T-cell (primary cell): ENCODE measurements at places on chromosomes 7 and 10. TPM values are rescaled to one million over a fixed set of nuclear protein-coding genes. Genes with fewer than 3 reads are reported as not detected.

DNA sequence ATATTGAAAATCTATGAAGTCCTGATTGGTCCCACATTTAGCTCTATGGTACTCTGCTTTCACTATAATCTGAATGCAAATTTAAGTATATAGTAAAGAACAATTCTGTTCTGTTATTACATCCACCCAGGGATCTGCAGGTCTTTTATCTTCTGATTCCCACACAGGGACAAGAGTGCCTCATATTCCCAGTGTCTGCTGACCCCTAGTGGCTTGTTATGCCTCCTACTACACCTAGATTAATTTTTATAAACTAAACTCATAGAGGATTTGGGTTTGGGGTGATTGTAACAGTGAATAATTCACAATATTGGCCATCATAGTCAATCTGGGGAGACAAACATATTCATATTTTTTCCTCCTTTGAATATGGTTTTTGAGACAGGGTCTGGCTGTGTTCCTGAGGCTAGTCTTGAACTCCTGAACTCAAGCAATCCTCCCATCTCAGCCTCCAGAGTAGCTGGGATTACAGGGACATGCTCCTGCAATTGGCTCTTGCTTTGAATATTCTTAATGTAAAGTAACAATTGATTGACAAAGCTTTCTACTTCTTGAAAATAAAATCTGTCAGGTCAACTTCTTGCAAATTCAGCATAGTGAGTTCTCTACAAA lies 282.1 kb downstream of the KCND2 start:
- no peaks in the 10 kb centered on the region for H3K27me3 ChIP-seq
- no peak overlapping the region for H3K27ac ChIP-seq
- H3K36me3 ChIP-seq, result no peaks in the 10 kb centered on the region
- H3K4me1 ChIP-seq, result no peaks in the 10 kb centered on the region
- no peak overlapping the region for H3K4me3 ChIP-seq

GRCh38 chr7:76282344-76283253 lies 19.9 kb upstream of the HSPB1 start:
- peaks cover 69% of the 10 kb centered on the region for H3K27me3 ChIP-seq
- no peaks in the 10 kb centered on the region for H3K36me3 ChIP-seq
- H3K4me1 ChIP-seq, result peaks cover 7% of the 10 kb centered on the region
- DNase-seq, result no peak

GRCh38 chr10:71068861-71069271 lies 143.5 kb upstream of the UNC5B start:
- H3K4me1 ChIP-seq, result no peaks in the 10 kb centered on the region
- DNase-seq, result no peak
- no peaks in the 10 kb centered on the region for H3K36me3 ChIP-seq
- no peak overlapping the region for H3K4me3 ChIP-seq
- H3K27me3 ChIP-seq, result peaks cover 9% of the 10 kb centered on the region

DNA sequence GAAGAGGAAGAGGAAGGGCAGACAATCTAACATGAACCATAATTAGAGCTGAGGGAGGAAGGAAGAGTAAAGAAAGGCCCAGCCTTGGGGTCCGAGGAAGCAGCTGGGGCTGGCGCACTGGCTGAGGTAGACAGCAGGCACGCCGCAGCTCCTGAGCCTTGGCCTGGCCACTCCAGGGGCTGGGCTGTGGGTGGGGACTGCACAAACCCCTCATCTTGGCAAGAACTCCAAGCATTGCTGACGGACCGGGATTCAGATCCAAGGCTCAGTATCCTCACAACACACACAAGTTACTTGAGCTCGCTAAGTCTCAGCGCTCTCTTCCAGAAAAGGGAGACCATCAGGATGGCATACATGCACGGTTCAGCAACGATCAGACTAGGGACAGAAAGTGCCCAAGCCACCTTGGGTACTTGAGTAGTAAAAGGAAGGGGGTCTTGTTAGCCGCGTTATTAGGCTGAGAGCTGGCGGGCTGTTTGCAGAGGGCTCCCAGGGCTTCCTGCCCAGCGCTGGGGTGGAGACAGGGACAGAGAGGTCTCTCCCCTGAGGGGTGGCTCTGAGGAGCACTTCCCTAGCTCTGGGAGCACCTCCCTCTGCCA lies 4.5 kb downstream of the TNS3 start:
- DNase-seq, result no peak
- no peaks in the 10 kb centered on the region for H3K4me1 ChIP-seq
- no peak overlapping the region for H3K4me3 ChIP-seq
- peaks cover 23% of the 10 kb centered on the region for H3K27me3 ChIP-seq
- no peak overlapping the region for H3K27ac ChIP-seq

GRCh38 chr10:97515271-97515978 lies 16.7 kb downstream of the UBTD1 start:
- no peak overlapping the region for H3K4me3 ChIP-seq
- H3K36me3 ChIP-seq, result no peaks in the 10 kb centered on the region
- no peak for DNase-seq
- no peak overlapping the region for H3K27ac ChIP-seq
- no peaks in the 10 kb centered on the region for H3K4me1 ChIP-seq

GRCh38 chr7:19024261-19024660 lies 93.2 kb downstream of the TWIST1 start:
- no peaks in the 10 kb centered on the region for H3K4me1 ChIP-seq
- no peaks in the 10 kb centered on the region for H3K36me3 ChIP-seq
- H3K27ac ChIP-seq, result no peak overlapping the region
- no peak for DNase-seq
- H3K27me3 ChIP-seq, result no peaks in the 10 kb centered on the region

- no peaks in the 10 kb centered on the region for H3K4me1 ChIP-seq
- H3K4me3 ChIP-seq, result no peak overlapping the region
- no peaks in the 10 kb centered on the region for H3K36me3 ChIP-seq
- no peak overlapping the region for H3K27ac ChIP-seq
- H3K27me3 ChIP-seq, result peaks cover 23% of the 10 kb centered on the region
Measured at GRCh38 chr10:43960981-43961380, 312.3 kb upstream of the ZNF32 start.

- no peaks in the 10 kb centered on the region for H3K27me3 ChIP-seq
- no peak overlapping the region for H3K27ac ChIP-seq
- H3K4me1 ChIP-seq, result no peaks in the 10 kb centered on the region
- no peaks in the 10 kb centered on the region for H3K36me3 ChIP-seq
- H3K4me3 ChIP-seq, result no peak overlapping the region
Measured at GRCh38 chr10:19488592-19489280, 327.5 kb upstream of the PLXDC2 start.

DNA sequence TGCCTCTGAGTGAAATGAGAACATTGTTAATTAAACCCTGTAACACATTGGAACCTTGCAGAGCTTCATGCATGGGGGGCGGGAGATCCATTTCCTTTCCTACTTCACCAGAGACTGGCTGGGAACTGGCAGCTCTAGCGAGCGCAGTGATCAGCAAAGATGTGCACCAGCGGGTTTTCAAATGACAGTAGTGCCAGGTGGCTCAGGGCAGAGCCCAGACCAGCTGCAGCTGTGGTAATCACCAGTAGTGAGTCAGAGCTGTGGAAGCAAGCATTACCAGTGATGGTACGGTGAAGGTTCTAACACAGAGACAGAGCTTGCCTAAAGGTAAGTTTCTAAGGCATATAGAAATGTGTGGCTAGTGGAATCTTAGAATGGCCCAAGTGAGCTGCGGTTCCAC lies 1009.7 kb upstream of the CELF2 start:
- H3K27ac ChIP-seq, result no peak overlapping the region
- H3K27me3 ChIP-seq, result no peaks in the 10 kb centered on the region
- DNase-seq, result no peak
- H3K4me1 ChIP-seq, result no peaks in the 10 kb centered on the region

GRCh38 chr10:104613406-104613805 lies 27.7 kb upstream of the SORCS3 start:
- no peaks in the 10 kb centered on the region for H3K36me3 ChIP-seq
- no peaks in the 10 kb centered on the region for H3K27me3 ChIP-seq
- H3K27ac ChIP-seq, result no peak overlapping the region

- H3K27ac ChIP-seq, result no peak overlapping the region
- no peak overlapping the region for H3K4me3 ChIP-seq
- H3K27me3 ChIP-seq, result peaks cover 2% of the 10 kb centered on the region
- DNase-seq, result no peak
Measured at GRCh38 chr10:121514141-121514865, 83.9 kb downstream of the FGFR2 start.

DNA sequence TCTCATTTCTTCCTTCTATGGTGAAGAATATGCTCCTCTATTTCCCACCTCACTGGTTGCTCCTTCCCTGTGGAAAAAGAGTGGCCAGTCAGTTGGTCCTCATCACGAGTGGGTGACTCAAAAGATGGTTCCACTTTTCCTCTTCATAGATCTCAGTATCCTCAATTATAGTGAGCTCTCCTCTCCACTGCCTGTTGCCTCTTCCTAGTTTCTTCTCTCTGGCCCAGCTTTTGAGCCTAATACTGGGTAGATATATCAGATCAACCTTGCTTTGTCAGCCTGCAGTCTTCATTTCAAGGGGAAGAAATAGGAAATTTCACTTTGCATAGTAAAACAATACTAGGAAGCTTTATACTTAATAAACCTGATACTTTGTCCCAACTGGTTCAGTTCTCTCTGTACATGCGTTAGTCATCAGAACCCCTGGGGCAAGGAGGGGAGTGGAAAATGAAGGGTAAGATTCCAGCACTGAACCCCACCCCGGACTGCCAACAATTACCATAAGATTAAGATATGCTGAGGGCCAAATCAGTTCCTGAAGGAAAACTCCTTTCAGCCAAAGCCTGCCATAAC lies 15.5 kb upstream of the WNT16 start:
- no peaks in the 10 kb centered on the region for H3K36me3 ChIP-seq
- H3K4me3 ChIP-seq, result no peak overlapping the region
- no peak for DNase-seq
- H3K27me3 ChIP-seq, result no peaks in the 10 kb centered on the region

GRCh38 chr10:79322616-79323543 lies 24.4 kb upstream of the PPIF start:
- H3K36me3 ChIP-seq, result no peaks in the 10 kb centered on the region
- H3K27ac ChIP-seq, result peak overlapping the region; percentile 65
- peak overlapping the region; percentile 60 for H3K4me3 ChIP-seq
- H3K4me1 ChIP-seq, result peaks cover 28% of the 10 kb centered on the region

GRCh38 chr10:28902215-28902614 lies 224.9 kb downstream of the BAMBI start:
- H3K4me3 ChIP-seq, result no peak overlapping the region
- no peak for DNase-seq
- no peaks in the 10 kb centered on the region for H3K36me3 ChIP-seq
- H3K27ac ChIP-seq, result no peak overlapping the region
- no peaks in the 10 kb centered on the region for H3K27me3 ChIP-seq
- H3K4me1 ChIP-seq, result no peaks in the 10 kb centered on the region

DNA sequence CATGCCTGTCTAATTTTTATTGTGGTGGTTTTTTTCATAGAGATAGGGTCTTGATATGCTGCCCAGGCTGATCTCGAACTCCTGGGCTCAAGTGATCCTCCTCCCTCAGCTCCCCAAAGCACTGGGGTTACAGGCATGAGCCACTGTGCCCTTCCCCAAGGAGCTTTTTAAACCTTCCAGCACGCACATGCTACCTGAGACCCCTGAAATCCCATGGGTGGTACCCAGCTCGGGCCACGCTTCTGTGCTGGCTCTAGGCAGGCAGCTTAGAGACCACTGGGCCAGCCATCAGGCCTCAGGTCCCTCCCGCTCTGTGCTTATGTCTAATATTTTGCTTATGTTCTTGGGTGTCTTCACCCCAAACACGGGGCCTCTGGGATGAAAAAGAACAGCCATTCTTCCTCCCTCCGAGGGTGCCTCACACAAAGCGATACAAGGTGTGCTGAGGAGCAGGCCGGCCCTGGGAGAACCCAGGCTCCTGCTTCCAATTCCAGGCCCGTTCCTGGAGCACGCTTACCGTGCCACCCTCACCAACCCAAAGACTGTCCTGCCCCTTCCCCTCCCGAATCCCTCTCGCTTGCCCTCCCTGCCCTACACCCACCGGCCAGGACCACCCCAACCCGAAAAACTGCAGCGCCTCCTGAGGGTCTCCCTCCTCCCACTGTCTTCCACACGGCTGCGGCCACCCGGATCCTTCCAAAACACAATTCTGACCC lies 10.9 kb downstream of the SPOCK2 start:
- peaks cover 45% of the 10 kb centered on the region for H3K4me1 ChIP-seq
- no peaks in the 10 kb centered on the region for H3K27me3 ChIP-seq
- H3K36me3 ChIP-seq, result peaks cover 64% of the 10 kb centered on the region
- H3K27ac ChIP-seq, result peak overlapping the region; percentile 65

DNA sequence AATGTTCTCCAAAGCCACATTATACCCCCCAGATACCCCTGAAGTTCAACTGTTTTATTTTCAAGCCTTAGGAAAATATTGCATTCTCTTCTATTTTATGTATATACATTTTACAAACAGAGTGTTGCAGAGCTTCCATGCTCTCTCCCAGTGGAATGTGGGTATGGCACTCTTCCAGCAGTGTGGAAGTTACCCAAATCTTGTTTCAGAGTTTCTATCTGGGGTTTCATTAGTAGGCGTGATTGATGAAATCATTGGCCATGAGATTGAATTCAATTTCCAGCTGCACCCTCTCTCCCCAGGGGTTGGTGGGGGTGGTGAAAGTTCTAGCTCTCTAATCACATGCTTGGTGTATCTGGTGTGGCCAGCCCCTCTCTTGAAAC lies 350.4 kb downstream of the RPS24 start:
- H3K4me1 ChIP-seq, result no peaks in the 10 kb centered on the region
- H3K27ac ChIP-seq, result no peak overlapping the region
- no peak for DNase-seq
- H3K27me3 ChIP-seq, result no peaks in the 10 kb centered on the region
- H3K36me3 ChIP-seq, result no peaks in the 10 kb centered on the region
- no peak overlapping the region for H3K4me3 ChIP-seq

GRCh38 chr7:136004083-136004482 lies 26.9 kb upstream of the MTPN start:
- H3K27ac ChIP-seq, result no peak overlapping the region
- no peak for DNase-seq
- no peaks in the 10 kb centered on the region for H3K36me3 ChIP-seq
- no peak overlapping the region for H3K4me3 ChIP-seq
- no peaks in the 10 kb centered on the region for H3K4me1 ChIP-seq
- no peaks in the 10 kb centered on the region for H3K27me3 ChIP-seq

DNA sequence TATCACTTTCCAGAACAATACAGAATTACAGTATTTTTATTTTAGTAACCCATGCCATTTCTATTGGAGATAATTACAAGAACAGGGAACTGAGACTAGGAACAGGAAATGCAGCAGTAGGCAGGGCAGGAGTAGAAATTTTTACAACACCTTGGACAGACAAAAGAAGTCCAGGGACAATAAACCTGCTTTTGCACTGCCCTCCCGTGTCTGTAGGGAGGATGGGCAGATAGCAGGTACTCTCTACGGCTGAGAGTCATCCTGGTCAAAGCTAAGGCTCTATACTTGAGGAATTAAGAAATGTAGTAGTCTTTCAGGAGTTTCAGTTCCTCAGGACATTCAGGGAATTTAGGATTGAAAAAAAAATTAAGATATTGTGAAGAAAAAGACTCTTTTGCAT lies 63.4 kb downstream of the VAX1 start:
- peaks cover 2% of the 10 kb centered on the region for H3K27me3 ChIP-seq
- no peak overlapping the region for H3K4me3 ChIP-seq
- H3K27ac ChIP-seq, result no peak overlapping the region
- H3K36me3 ChIP-seq, result no peaks in the 10 kb centered on the region

The RHEB gene
- total RNA-seq, result 46.0 TPM

The AEBP1 gene
- 24.1 TPM for total RNA-seq

The TMEM225B gene
- 2.6 TPM for total RNA-seq

The SLC18A2 gene
- 0.18 TPM for total RNA-seq

The FANK1 gene
- 2.2 TPM for total RNA-seq
